RKO (cell line): ENCODE measurements at places on chromosomes 12 and 14.

DNA sequence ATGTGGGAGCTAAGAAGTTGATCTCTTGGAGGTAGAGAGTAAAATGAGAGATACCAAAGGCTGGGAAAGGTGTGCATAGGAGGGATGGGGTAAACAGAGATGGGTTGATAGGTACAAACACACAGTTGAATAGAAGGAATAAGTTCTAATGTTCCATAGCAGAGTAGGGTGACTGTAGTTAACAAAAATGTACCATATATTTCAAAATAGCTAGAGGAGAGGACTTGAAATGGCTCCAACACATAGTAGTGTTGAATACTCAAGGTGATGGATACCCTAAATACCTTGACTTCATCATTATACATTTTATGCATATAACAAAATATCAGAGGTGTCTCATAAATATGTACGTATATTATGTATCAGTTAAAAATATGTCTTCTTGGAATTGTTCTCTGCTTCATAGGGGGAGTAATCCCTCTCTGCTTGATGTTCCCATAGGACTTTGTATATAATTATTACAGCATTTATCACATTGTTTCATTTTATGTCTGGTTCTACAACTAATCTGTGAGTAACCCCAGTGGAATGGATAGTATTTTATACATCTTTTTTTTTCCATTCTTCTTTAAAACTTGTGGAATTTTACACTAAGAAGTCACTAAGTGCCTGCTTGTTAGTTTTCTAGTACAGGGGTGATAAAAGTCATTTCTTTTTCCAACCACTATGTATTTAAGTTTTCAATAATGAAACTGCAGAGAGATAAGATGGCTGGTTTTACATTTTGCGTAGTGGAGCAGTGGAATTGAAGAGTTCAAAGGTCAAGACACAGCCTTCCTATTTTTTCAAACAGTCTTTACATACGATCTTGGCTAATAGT, 1940.0 kb upstream of the SEL1L start:
- no peak for DNase-seq

GRCh38 chr14:84254290-84254689, 1275.7 kb upstream of the FLRT2 start:
- no peak for DNase-seq

GRCh38 chr14:75986439-75986765, 839 bp downstream of the IFT43 start:
- peak; percentile 34 for DNase-seq

DNA sequence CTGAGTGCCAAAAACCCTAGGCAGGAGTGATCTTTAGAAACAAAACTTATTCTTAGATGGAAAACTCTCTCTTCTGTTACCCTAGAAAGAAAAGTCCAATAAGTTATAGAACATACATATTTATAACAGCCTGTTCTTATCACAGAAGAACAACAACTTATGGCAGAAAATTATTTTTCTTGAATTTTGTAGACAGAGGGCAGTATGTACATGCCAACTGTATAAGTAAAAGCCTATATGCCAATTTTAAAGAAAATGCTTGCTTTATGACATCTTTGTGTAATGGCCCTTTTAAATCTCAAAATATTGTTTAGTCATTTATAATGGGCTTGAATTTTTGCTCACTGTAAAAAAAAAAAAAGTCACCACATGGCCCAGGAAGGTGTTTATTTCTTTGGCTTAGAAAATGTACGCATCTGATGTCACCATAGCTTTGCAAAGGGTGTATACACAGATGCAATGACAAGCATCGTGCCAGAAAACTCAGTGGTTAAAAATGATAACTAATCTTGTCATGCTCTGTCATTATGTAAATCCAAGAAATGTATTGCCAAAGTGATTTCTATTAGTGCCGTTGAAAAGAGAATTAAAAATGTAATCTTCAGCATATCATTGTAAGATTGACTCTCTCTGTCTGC, 38.3 kb upstream of the GRIP1 start:
- DNase-seq, result no peak

DNA sequence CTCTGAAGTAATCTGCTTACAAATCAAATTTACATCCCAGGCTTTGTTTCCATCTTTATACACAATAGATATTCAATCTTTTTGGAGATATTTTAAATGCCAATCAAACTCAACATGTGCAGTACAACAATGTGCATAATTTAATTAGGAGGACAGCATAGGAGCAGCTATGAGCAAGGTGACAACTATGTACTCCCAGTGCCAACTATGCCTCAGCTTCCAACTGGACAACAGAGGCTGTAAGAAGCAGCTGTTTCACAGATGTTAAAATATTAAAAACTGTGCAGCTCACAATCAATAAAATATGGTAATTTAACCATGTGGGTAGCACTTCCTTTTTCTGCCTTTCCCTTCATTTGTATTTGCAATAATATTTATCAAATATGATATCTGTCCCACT, 99.9 kb downstream of the ST8SIA1 start:
- no peak for DNase-seq

DNA sequence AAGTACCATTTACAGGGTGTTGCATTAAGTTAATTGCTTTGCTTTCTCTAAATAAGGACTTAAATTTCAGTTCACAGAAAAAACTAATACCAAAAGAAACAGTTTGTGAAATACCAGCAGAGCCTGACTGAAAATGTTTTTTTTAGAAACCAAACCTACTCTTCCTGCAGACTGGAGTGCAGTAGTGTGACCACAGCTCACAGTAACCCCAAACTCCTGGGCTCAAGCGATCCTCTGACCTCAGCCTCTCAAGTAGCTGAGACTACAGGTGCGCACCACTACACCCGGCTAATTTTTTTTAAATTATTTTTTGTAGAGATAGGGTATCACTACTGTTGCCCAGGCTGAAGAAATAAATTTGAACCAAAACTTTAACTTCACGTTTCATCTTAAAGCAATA, 103.5 kb upstream of the PLEKHA5 start:
- DNase-seq, result no peak

DNA sequence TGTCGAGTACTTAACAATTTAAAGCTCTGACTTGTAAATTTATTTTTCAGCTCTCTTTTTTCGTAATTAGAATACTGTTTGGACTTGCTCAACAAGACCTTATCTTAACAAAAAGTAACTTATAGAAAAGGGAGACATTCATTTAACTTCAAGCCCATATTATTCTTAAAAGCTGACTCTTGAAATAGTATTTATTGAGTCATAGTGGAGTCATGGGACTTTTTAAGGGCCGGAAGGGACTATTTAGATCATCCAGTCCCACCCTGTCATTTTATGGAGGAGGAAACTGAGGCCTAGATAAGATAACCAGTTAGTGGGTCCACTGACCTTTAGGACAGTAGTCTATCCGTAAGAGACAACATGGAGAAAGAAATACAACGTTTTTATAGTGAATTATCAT, 1.5 kb downstream of the RAP1B start:
- peak; percentile 89 for DNase-seq

DNA sequence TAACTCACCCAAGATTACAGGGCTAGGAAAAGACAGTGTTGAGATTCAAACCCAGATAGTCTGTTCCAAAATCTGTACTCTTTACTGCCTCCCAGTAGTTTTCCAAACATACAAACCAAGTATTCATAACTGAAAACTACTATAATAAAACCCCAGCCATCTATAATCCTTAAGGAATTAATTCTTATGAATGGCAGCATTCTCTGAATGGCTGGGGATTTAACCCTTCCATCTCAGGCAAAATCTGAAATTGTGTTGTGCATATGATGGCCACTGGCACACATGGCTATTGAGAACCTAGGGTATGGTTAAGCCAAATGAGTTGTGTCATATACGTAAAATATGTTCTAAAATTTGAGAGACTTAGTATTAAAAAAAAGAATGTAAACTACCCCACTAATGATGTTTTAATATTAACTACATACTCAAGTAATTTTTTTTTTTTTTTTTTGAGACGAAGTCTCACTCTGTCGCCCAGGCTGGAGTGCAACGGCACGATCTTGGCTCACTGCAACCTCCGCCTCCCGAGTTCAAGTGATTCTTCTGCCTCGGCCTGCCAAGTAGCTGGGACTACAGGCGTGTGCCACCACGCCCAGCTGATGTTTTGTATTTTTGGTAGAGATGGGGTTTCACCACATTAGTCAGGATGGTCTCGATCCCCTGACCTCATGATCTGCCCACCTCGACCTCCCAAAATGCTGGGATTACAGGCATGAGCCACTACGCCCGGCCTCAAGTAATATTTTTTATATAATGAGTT, 16.7 kb downstream of the PPP1R13B start:
- DNase-seq, result no peak

- DNase-seq, result no peak
Observed at GRCh38 chr14:53865711-53866110, 90.9 kb downstream of the BMP4 start.

DNA sequence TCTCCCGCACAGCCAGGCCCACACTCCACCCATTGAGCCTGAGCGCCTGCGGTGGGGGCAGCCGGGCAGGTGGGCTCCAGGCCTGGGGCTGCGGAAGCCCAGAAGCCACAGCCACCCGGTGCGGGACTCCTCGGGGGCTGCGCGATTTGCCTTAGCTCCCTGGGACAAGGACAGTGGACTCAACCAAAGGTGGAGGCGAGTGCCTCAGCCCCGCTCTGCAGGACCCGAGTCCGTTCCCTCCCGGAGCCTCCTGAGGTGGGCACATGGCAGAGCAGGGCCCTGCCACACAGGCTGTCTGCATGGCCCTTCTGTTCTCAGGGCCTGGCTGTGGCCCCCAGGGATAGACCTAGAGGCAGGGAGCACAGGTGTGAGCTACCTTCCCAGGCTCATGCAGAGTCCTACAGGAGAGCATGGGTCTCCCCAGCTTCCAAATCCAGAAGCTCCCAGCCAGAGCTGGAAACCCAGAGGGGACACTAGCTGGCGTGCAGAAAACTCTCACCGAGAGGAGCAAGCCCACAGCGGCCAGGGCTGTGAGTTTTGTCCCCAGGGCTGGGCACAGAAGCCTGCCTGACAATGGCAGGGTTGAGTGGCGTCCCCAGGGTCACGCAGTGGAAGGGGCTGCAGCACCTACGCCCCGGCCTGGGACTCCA, 22.2 kb upstream of the LRTM2 start:
- DNase-seq, result no peak

DNA sequence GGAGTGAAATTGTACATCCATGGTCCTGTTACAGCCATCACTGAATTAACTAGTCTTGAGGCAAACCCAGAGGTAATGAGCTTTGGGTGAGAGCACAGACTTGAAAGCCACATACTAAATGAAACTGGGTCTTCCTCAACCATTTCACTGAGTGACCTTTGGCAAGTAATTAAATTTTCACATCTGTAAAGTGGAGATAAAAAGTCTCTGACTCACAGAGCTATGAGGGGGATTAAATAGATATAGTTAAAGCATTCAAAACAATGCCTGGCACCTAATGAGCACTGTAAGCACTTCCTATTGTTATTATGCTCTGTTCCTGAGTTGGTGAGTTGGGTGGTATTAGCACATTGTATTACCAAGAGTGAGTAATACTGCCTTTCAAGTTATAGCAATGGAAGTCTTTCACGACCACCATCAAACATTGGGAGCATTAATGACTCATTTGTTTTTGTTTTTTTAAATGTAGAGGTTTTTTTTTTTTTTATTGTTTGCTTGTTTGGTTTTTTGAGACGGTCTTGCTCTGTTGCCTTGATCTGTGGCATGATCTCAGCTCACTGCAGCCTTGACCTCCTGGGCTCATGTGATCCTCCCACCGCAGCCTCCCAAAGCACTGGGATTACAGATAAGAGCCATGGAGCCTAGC, 12.5 kb upstream of the STRN3 start:
- no peak for DNase-seq
